ENCODE measurements at places on chromosomes 5 and 9.

- no peak for DNase-seq
Measured at GRCh38 chr9:129419382-129419899, 201.5 kb downstream of the C9orf50 start.

GRCh38 chr5:5767286-5767928 is 344.9 kb downstream of the ICE1 start:
- no peak for DNase-seq

- DNase-seq: no peak
Measured at GRCh38 chr9:27497883-27498417, 26.1 kb upstream of the IFNK start.

DNA sequence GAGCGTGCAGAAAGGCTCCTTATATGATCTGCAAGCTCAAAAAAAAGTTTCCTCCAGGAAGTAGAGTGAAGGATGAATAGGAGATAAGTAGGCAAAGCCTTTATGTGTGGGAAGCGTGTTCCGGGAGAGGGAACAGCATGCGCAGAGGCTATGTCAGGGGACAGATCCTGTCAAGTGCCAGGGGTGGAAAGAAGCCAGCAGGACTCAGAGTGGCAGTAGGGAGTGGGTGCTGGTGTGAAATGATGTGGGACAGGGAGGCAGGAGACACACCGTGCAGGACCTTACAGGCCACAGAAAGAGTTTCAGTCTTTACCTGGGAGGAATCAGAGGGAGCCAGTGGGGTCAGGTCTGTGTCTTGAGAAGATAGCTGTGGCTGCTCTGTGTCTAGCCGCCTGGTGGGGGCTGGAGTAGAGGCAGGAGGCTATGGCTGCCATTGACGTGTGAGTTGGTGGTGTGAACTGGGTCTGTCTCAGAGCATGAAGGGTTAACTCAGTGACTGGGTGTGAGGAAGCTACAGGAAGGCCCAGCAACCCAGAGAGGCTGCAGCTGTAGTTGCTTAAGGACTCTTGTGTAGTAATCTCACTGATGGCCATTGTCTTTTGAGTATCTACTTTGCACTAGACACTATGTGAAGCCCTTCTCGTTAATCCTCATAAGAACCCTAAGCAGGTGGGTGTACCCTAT is 71.3 kb downstream of the PPARGC1B start:
- DNase-seq: no peak

DNA sequence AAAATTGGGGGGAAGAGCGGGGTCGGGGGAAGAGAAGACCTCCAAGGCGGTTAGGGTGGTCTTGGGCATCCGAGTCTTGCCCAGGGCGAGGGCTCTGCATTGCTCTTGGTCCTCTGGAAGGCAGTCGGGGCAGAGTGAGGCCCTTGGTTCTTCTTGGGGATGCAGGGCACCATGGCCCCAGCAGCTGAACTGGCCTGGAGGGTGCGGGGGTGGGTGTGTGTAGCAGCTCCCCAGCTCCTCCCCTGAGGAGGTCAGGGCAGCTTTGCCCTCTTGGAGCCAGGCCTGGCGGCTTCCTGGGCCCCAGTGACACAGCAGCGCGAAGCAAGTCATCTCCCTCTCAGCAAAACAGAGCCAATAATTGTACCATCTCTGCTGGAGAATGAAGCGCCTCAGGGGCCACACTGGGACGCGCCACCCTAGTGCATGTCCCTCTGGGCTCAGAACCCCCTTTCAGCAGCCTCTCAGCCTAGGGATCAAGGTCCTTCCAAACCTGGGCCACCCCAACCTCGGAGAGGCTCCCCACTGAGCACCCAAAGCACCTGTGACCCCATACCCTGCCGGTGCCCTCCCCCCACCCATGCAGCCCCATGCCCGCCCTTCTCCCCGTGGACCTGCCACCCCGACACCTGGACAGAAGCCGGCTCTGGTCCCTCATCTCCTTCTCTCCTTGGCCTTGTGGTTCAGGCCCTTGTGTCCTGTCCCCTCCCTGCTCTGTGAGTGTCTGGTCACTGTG is 10.4 kb upstream of the RXRA start:
- no peak for DNase-seq
